ENCODE measurements at places on chromosomes 2 and 18.

GRCh38 chr2:227464361-227464760 lies 7.6 kb upstream of the AGFG1 start:
- DNase-seq, result no peak

- DNase-seq, result no peak
These were observed at the start of gene EVA1A for GRCh38 chr2:75560768-75561565. Gene EVA1A (minus strand): TSS chr2:75560939. CDS start chr2:75518140, 42,799 bp downstream.

- no peak for DNase-seq
These were observed 463 bp upstream of the CABYR start for GRCh38 chr18:24138409-24138788.

GRCh38 chr2:144048631-144049060 lies 471.3 kb downstream of the ZEB2 start:
- no peak for DNase-seq

GRCh38 chr2:176516051-176516602 lies 246.9 kb downstream of the MTX2 start:
- DNase-seq, result no peak

- DNase-seq, result no peak
These were observed 601.2 kb upstream of the SALL3 start for GRCh38 chr18:78378403-78378802.

All from stimulated activated CD8-positive, alpha-beta memory T cell treated with anti-CD3 and anti-CD28 coated beads, Interleukin-12 subunit alpha, Interleukin-12 subunit beta, amount 100 ng/mL, for 1 hour (primary cell).